ENCODE measurements at places on chromosomes 16 and 17.

DNA sequence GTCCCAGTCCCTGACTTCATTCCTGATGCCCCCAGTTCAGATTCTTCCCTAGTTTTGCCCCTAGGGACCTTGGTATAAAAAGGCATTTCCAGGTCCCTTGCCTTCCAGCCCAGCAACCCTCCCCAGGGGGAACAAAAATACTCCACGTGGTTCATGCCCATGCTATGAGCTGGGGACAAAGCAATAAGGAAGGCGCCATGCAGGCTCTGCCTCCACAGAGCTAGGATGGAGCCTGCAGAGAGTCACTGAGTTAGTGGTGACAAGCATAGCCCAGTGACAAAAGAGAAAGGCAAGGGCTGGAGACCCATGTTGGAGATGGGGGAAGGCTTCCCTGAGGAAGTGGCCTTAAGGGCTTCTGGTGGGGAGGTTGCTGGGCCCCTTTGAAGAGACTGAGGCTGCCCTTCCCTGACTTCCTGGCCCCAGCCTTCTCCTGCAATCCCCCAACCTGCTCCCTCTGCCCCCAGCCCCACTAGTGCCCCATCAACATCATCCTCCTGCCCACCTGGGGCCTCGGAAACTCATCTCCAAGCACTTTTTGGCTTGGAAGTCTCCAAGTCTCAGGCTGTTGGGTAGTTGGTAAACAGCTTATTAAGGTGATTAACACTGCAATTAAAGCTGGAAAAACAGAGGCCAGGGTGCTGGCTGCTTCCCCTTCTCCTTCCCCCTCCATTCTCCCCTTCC lies 9.6 kb downstream of the DLX3 start:
- peaks cover 67% of the 10 kb centered on the region for H3K27me3 ChIP-seq
- DNase-seq: no peak
- H3K36me3 ChIP-seq: no peaks in the 10 kb centered on the region
- H3K4me1 ChIP-seq: no peaks in the 10 kb centered on the region
- no peak overlapping the region for H3K27ac ChIP-seq

- no peaks in the 10 kb centered on the region for H3K36me3 ChIP-seq
- no peak overlapping the region for H3K4me3 ChIP-seq
- H3K27me3 ChIP-seq: no peaks in the 10 kb centered on the region
- H3K27ac ChIP-seq: no peak overlapping the region
- peak; percentile 27 for DNase-seq
Measured at GRCh38 chr17:62179525-62180161, 114.6 kb upstream of the MED13 start.

DNA sequence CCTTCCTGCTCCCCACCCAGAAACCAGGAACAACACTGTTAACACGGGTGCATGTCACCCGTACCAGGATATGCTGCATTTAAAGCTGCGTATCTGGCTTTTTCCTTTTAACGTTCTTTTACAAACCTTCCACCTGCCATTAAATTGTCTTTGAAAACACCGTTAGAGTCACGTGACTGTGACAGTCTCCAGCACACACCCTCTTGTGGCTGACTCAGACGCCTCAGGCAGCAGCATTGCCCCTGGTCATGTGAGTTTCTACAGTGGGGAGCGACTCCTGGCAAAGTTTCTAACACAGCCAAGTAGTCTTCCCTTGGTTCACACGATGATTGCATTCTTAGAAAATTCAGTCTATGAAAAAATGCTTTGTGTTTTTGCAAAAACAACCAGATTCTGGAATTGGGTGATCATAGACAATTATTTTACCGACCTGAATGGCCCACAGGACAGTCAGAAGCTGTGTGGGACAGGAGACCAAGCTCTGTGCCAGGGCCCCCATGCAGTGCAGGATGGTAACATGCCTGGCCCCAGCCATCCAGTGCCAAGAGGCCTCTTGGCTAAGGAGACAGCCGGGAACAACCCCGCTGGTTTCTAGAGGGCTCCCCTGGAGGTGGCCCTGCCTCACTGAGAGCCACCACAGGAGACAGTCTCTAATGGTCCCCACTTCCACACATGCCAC lies 199.1 kb downstream of the KATNIP start:
- H3K27me3 ChIP-seq: no peaks in the 10 kb centered on the region
- H3K36me3 ChIP-seq: no peaks in the 10 kb centered on the region
- DNase-seq: peak; percentile 80
- H3K4me1 ChIP-seq: peaks cover 11% of the 10 kb centered on the region
- no peak overlapping the region for H3K4me3 ChIP-seq

DNA sequence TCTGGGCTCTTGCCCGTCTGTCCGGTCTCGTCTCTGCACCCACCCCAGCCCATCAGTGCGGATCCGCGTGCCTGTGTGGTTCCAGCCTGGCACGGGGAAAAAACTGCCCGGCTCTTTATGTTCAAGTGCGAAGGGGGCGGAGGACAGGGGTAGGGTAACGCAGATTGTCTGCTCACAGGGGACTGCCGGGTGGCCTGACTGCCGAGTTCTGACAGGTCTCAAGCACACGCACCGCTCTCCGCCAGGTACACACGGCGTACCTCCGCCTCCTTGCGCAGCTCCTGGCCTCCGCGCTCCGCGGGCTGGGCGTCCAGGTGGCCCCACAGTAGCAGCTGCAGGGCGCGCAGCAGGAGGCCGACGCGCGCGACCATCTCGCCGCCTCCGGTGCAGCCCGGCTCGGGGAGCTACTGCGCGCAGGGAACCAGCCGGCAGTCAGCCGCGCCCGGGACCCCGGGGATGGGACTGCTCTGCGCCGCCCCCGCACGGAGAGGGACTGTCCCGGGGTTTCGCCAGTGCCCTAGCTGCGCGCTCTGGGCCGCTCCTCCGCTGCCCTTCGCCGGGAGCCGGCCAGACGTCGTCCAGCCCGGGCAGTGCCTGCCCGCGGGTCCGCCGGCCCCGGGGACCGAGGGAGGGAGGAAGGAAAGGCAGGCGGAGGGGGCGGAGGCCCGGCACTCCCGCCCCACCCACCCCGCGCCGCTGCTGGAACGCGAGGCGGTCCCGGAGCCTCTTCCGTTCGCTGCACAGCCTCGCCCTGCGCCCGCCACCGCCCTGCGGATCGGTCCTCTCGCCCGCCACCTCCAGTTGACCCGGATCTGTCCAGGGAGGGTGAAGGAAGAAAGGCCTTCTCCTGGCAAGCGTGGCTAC lies at the start of gene MMP28:
Gene MMP28, minus strand, starts transcription at position 635 of the 864 bp plus-strand sequence. Its CDS starts 264 bp downstream, at position 371.
- peak; percentile 21 for DNase-seq
- H3K4me1 ChIP-seq: peaks cover 7% of the 10 kb centered on the region
- peak within 1 kb of the TSS; percentile 53 for H3K4me3 ChIP-seq

- peaks cover 46% of the 10 kb centered on the region for H3K36me3 ChIP-seq
- peak overlapping the region; percentile 35 for H3K27ac ChIP-seq
- DNase-seq: peak; percentile 45
- H3K27me3 ChIP-seq: no peaks in the 10 kb centered on the region
- no peak overlapping the region for H3K4me3 ChIP-seq
Measured at GRCh38 chr17:3818786-3819185, 17.8 kb upstream of the ITGAE start.

- peaks cover 12% of the 10 kb centered on the region for H3K36me3 ChIP-seq
- peaks cover 7% of the 10 kb centered on the region for H3K4me1 ChIP-seq
Measured at GRCh38 chr17:5464717-5465507, 3.9 kb downstream of the DHX33 start.

DNA sequence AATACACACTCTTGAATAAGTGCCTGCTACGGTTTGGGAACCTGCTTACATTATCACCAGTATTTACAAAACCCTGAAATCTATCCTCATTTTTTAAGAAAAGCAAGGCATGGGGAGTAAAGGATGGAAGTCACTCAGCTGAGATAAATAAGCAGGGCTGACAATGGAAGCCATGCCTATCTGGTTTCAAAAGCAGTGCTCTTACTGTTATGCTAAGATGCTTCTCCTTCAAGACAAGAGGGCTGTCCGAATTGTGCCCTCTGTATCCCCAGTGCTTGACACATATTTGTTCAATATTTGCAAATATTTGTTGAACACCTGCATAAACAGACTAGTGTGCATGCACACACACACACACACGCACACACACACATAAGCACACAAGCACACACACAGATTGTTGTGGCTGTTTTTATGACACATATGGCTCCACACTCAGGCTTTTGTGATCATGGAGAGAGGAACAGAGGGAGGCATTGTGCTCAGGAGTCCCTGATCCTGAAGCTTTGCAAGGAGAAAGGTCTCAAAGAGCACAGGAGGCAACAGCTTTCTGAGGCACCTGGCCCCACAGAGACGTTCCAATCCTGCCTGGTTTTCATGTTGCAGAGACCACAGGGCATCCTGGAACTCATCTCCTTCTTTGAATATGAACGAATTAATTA lies 401.6 kb upstream of the CDH11 start:
- no peak for DNase-seq
- no peak overlapping the region for H3K4me3 ChIP-seq
- H3K36me3 ChIP-seq: no peaks in the 10 kb centered on the region

GRCh38 chr17:40554646-40555295 lies 10.5 kb downstream of the CCR7 start:
- no peak for DNase-seq
- no peaks in the 10 kb centered on the region for H3K27me3 ChIP-seq
- no peak overlapping the region for H3K27ac ChIP-seq
- no peak overlapping the region for H3K4me3 ChIP-seq
- peaks cover 49% of the 10 kb centered on the region for H3K4me1 ChIP-seq

GRCh38 chr17:79508291-79508716 lies 102.5 kb downstream of the RBFOX3 start:
- H3K4me1 ChIP-seq: no peaks in the 10 kb centered on the region
- H3K27ac ChIP-seq: no peak overlapping the region
- H3K4me3 ChIP-seq: no peak overlapping the region
- no peaks in the 10 kb centered on the region for H3K36me3 ChIP-seq
- DNase-seq: no peak

- no peaks in the 10 kb centered on the region for H3K27me3 ChIP-seq
- no peak overlapping the region for H3K27ac ChIP-seq
- H3K4me1 ChIP-seq: no peaks in the 10 kb centered on the region
- no peak overlapping the region for H3K4me3 ChIP-seq
- DNase-seq: no peak
- peaks cover 27% of the 10 kb centered on the region for H3K36me3 ChIP-seq
Measured at GRCh38 chr17:45108595-45109521, 23.5 kb downstream of the PLCD3 start.

DNA sequence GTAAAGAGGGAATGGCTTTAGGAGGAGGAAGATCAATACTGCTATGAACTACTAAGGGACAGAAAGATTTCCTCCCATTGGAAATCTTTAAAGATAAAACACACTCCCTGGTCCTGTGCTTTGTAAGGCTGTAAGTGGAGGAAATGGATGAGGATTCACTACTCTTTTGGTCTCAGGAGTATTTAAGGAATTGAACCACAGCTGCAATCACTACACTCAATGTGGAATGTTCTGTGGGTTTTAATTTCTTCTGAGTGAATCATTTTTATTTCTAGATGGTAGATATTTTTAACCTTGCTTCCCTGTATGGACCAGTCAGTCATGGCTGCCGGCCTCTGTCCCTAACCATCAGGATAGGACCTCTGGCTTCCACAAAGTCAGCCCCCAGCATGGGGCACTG lies 65.6 kb downstream of the SDR42E1 start:
- H3K4me1 ChIP-seq: peaks cover 16% of the 10 kb centered on the region
- H3K4me3 ChIP-seq: no peak overlapping the region
- peak; percentile 83 for DNase-seq
- no peaks in the 10 kb centered on the region for H3K27me3 ChIP-seq
- H3K36me3 ChIP-seq: no peaks in the 10 kb centered on the region

GRCh38 chr17:42109086-42109485 lies 3.4 kb downstream of the DHX58 start:
- no peaks in the 10 kb centered on the region for H3K36me3 ChIP-seq
- no peak overlapping the region for H3K27ac ChIP-seq
- H3K4me3 ChIP-seq: no peak overlapping the region
- H3K27me3 ChIP-seq: peaks cover 4% of the 10 kb centered on the region
- DNase-seq: no peak
- H3K4me1 ChIP-seq: no peaks in the 10 kb centered on the region

GRCh38 chr17:79676796-79677195 lies 53.9 kb upstream of the ENPP7 start:
- no peaks in the 10 kb centered on the region for H3K4me1 ChIP-seq
- H3K27me3 ChIP-seq: peaks cover under 1% of the 10 kb centered on the region
- H3K27ac ChIP-seq: no peak overlapping the region
- no peak for DNase-seq

- peak overlapping the region; percentile 57 for H3K27ac ChIP-seq
- H3K4me1 ChIP-seq: peaks cover 28% of the 10 kb centered on the region
- no peaks in the 10 kb centered on the region for H3K36me3 ChIP-seq
Measured at GRCh38 chr16:87540072-87540896, 47.5 kb upstream of the ZCCHC14 start.

- no peak overlapping the region for H3K4me3 ChIP-seq
- no peaks in the 10 kb centered on the region for H3K27me3 ChIP-seq
- H3K4me1 ChIP-seq: peaks cover 16% of the 10 kb centered on the region
- peak overlapping the region; percentile 1 for H3K27ac ChIP-seq
- DNase-seq: no peak
Measured at GRCh38 chr16:2905988-2906387, 5.7 kb upstream of the FLYWCH1 start.

GRCh38 chr16:10601444-10602408 lies 21.3 kb upstream of the EMP2 start:
- H3K36me3 ChIP-seq: no peaks in the 10 kb centered on the region
- H3K27ac ChIP-seq: no peak overlapping the region
- peaks cover 7% of the 10 kb centered on the region for H3K27me3 ChIP-seq
- no peak overlapping the region for H3K4me3 ChIP-seq

- no peaks in the 10 kb centered on the region for H3K36me3 ChIP-seq
- no peaks in the 10 kb centered on the region for H3K27me3 ChIP-seq
- H3K4me3 ChIP-seq: no peak overlapping the region
- H3K27ac ChIP-seq: peak overlapping the region; percentile 95
- H3K4me1 ChIP-seq: peaks cover 42% of the 10 kb centered on the region
Measured at GRCh38 chr17:78374631-78375274, 3.7 kb upstream of the PGS1 start.

GRCh38 chr16:25148568-25149215 lies 37.1 kb downstream of the LCMT1 start:
- H3K36me3 ChIP-seq: peaks cover 2% of the 10 kb centered on the region
- peaks cover 10% of the 10 kb centered on the region for H3K4me1 ChIP-seq
- no peak overlapping the region for H3K27ac ChIP-seq
- H3K4me3 ChIP-seq: no peak overlapping the region
- H3K27me3 ChIP-seq: no peaks in the 10 kb centered on the region

DNA sequence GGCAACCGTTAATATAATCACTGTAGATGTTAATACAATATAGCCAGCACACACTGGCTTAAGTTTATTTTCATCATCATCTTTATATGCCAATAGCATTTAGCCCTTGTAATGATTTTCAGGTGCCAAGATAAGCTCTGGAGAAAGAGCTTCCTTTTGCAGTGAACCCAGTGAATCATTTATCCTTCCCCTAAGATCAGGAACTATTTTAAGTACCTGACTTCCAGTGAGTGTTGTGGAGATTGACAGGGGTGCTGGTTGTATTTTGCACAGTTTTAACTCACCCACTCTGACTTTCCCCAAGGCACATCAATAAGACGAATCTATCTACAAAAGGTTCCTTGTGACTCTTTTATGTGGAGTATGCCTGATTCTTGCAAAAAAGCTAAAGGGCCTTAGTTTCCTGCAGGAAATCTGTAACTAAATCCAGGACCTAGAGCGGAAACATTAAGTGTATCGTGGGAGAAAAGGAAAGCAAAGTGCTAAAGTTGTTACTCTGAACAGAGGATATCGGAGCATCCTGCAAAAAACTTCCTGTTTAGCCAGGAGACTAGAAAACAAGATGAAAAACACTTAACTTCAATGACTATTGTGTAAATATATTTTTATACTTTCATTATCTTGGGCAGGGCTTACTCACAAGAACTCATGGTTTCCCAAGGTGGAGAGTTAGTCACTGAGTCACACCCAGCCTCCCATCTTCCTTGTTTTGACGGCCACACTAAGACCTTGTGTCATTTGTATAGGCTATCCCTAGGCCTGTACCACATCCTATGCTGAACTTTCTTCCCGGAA lies 183.6 kb downstream of the MAP2K6 start:
- H3K36me3 ChIP-seq: no peaks in the 10 kb centered on the region
- no peaks in the 10 kb centered on the region for H3K27me3 ChIP-seq
- H3K27ac ChIP-seq: peak overlapping the region; percentile 28
- DNase-seq: peak; percentile 69
- no peak overlapping the region for H3K4me3 ChIP-seq

Measured in astrocyte (in vitro differentiated cells and primary cell).